RCC 7860 (cell line): ENCODE measurements at places on chromosomes 3 and 15.

DNA sequence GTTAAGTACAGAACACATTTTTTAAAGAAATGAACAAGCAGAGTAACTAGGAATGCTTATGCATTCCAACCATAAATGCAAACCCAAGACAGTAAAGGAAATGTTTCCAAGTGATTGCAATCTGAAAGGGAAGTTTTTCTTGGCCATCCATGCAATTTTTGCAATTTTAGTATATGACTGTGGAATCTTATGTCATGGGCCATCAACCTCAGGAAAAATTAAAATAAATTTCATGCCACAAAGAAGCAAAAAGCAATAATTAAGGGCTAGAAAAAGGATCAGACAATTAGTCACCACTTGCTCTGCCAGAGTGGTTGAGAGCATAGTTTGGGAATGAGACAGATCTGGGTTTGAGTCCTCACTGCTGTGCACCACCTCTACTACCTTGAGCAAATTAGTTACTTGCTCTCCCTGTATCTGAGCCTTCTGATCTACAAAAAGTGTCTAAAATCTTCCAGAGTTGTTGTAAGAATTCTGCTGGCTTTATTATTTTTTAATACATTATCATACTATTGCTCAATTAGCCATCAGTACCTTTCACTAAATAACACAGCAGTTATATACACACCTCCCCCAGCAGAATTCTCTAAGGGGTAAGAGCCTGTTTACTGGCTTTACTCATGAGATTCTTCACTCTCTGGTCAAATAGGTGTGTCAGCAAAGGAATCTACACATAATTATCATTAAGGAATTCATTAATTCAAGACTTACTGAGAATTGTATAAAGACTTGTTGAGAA, 49.7 kb upstream of the FBN1 start:
- peak; percentile 78 for DNase-seq

- DNase-seq, result no peak
These were observed 945 bp downstream of the VIPR1 start for GRCh38 chr3:42503251-42503924.

GRCh38 chr3:146493221-146493620, 23.9 kb upstream of the PLSCR2 start:
- no peak for DNase-seq

GRCh38 chr15:51203797-51204196, 109.1 kb upstream of the TNFAIP8L3 start:
- no peak for DNase-seq

- no peak for DNase-seq
These were observed 203.2 kb downstream of the OSBPL10 start for GRCh38 chr3:31777887-31778286.

GRCh38 chr3:8538913-8539312, 37.3 kb downstream of the LMCD1 start:
- no peak for DNase-seq

- peak; percentile 46 for DNase-seq
These were observed 624 bp downstream of the BRK1 start for GRCh38 chr3:10116138-10116460.

- no peak for DNase-seq
These were observed 55.6 kb downstream of the CCR3 start for GRCh38 chr3:46297658-46298423.

GRCh38 chr15:69532066-69532465, 79.4 kb downstream of the RPLP1 start:
- no peak for DNase-seq

DNA sequence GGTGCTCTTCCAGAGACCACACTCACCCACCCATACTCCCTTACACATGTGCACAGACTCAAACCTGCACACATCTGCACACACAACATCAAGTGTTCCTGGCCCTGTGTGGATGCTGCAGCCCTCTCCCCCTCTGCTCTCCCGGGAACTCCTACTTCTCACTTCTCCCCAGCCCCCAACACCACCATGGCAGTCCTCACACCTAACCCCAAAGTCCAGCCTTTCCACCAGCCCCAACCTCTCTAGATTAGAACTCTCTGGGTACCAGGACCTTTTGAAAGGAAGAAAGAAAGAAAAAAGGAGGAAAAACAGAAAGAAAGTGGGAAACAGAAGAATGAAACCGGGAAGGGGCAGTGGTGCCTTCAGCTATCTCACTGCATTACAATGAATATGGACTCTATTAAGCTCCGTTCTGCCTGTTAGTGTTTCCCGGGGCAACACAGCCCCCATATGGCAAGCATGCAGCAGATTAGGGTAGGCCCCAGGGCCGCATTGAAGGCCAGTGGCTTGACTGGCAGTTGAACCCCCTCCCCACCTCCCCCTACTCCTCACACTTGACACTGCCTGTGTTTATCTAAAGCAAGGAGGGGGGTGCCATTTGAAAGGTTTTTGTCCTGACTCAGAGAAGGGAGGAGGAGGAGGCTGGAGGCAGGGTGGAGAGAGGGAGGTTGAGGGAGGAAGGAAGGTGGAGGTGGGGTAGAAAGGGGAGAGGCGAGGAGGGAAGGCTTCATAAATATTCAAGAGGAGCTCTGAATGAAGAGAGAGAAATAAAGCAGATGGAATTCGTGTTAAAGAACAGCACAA, 30.1 kb downstream of the BOC start:
- DNase-seq, result peak; percentile 20

DNA sequence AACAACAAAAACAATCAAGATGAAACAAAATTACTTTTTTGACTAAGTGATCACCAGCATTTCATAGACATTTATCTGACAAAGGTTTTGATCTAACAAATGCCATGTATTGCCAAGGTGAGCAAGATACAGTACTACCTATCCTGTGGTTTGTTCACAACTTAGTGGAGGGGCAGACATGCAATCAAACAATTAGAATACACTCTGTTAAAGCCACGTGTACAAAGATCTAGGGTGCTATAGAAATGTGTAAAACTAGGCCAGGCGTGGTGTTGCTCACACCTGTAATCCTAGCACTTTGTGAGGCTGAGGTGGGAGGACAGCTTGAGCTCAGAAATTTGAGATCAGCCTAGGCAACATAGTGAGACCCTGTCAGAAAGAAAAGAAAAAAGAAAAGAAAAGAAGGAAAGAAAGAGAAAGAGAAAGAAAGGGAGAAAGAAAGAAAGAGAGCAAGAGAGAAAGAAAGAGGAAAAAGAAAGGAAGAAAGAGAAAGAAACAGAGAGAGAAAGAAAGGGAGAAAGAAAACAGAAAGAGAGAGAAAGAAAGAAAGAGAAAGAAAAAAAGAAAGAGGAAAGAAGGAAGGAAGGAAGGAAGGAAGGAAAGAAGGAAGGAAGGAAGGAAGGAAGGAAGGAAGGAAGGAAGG, 1.4 kb upstream of the TRIM69 start:
- DNase-seq, result no peak

GRCh38 chr15:25801586-25802284, 61.4 kb downstream of the ATP10A start:
- no peak for DNase-seq

DNA sequence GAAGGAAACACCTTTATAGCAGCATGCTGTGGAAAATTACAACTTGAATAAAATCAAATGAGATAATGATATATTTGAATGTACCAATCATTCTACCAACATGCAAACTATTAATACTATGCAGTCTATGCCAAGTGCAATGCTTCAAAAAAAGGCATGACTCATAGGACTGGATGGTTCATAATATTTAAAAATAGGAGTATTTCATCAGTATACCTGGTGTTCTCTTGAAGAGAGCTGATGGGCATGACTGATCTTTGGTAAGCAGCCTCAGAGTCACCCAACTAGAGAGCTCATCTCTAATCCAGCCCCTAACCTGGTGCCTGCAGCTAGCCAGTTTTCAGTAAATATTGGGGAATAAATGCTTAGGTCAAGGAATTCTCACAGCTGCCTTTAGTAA, 434.7 kb upstream of the ARRDC4 start:
- DNase-seq, result no peak

DNA sequence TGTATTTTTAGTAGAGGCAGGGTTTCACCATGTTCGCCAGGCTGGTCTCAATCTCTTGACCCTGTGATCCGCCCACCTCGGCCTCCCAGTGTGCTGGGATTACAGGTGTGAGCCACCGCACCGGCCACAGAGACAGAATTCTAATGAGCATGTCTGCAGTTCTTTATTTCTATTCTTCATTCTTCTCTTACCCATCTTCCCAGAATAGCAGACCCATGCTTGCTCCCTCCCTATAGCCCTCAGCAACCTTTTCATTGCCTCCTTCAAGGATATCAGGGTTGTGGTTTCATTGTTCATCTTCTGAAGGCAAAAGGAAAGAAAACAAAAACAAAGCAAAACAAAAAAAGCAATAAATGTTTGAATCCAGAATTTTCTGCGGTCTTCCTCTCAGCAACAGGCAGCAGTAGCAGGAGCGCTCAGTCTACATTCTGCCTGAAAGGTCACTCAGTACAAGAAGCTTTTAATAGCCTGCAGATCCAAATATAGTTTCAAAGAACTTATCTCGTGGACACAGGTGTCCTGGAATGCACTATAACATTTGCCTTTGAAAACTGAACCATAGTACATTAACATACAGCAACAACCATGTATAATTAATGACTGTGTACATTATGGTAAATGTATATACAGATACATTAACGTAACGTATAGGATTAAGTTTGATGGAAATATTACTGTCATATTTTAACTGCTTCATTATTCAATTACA, at the start of gene SMCO1:
SMCO1 (minus strand) TSS at position 434 of the 709 bp plus-strand sequence; CDS start at position 297, 137 bp downstream.
- no peak for DNase-seq
